ENCODE measurements at places on chromosomes 13 and 19.
A peak's percentile ranks its signal among the peaks of the same experiment; 100 is the strongest.

DNA sequence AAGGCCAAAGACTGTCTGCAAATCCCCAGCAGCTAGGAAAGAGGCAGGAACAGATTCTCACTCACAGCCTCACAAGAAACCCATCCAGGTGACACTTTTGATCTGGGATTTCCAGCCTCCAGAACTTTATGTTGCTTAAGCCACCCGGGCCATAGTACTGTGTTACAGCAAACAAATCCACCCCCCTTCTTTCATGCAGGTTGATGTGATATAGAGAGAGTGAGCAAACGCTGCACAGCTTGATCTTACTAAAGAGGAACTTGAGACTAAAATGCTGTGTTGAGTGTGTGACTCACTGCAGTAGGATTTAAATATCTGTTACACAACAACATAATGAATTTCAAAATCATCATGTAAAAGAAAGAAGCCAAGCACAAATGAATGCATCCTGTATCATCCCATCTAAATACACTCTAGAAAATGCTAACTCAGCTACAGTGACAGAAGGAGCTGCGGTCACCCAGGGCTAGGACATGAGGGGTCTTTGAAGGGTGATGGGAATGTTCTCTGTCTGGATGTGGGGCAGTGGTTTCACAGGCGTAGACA, 32.2 kb downstream of the RCBTB2 start:
- no peak for DNase-seq

DNA sequence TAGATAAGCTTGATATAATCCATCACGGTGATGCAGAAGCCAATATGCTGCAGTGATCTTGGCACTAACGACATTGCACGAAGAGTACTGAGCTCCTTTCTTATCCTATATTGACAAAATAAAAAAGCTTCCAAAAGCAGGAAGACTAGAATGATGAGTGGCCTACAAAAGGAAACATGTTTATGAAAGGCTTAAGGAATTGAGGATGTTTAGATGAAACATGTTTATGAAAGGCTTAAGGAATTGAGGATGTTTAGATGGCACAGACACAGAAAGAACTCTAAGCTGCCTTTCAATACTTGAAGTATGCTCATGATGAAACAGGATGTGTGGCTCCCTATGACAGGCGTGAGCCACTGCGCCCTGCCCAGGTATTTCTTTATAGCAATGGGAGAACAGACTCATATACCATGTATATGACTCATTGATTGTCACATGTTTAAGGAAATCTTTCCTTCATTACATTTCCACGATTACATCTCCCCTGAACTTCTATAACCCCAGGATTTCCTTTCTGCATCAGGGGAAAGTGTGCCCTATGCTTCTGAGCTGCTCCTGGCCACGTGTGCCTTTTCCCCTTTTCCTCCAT, 690.8 kb upstream of the ARGLU1 start:
- DNase-seq = no peak

DNA sequence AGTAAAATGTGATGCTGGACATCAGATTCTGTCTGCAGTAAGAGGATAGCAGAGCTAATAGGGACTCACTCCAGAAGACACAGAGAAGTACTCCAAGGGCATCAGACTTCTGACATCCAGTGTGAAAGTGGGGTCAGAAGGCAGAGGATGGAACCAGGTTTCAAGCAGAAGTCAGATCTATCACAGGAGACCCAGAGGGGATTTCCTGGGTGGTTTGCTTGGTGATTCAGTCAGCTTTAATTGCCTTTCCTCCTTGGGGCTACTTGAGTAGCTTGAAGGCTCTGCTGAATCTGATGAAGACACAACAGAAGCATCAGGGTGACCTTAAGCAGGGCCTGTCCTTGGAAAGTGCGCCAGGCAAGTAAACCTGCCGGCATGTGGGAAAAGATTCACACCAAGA, 300.6 kb downstream of the COG6 start:
- DNase-seq = no peak

- DNase-seq = no peak
Observed at GRCh38 chr19:33219261-33219815, 6.3 kb downstream of the SLC7A10 start.

GRCh38 chr13:21850013-21851006, 179.4 kb downstream of the FGF9 start:
- no peak for DNase-seq

DNA sequence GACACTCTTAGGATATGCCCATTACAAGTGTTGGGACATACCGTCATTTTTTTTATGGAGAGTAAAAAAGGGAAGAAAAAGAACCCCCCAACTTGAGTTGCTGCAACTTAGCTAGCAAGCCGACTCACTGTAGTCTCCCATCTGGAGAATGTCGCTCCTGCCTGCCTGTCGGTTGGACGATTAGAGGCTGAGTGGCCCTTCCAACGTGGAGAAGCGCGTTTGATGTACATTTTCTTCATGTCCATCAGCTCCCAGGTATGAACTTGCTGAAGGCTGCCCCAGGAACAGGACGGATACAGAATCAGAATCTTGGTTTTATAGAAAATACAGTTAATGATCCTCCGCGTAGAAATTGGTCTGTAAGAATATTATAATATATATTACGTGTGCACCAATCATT, 189.0 kb upstream of the SOX1 start:
- no peak for DNase-seq

DNA sequence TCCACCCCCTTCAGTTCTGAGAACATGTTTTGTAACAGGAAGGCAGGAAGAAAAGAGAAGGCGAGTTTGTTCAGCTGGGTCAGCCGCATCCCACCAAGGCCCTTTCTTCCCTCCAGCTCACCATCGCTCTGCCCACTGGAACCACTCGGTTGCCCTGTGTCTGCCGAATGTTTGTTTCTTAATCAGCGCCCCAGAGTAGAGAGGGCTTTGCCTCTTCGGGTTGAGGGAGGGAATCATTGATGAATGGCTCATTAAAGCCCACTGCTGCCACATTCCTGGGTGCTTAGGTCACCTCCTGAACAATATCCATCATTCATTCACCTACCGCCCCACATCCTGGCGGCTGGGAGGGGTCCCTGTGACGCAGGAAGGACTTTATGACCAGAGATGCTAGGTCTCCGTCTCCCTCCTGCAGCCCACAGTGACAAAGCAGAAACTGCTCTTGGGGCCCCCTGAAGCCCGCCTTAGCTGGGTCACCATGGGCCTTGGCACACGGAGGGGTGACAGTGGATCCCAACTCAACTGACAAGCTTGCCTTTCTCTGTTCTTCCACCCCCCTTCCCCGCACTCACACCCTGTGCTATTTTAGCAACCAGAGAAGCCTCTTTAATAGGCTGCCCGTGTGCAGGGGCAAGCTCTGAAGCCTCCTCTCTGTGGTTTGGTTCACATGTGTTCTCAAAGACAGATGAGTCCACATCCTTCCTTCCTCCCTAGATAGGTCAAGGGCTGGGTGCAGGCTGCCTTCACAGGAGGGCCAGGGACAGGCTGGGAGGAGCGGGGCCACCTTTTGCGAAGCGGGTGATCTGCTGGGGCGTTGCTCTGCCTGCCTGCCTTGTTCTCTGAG, 46.2 kb downstream of the ACTN4 start:
- DNase-seq = no peak

GRCh38 chr13:114131583-114132418, 622 bp downstream of the RASA3 start:
- DNase-seq = peak; percentile 80

DNA sequence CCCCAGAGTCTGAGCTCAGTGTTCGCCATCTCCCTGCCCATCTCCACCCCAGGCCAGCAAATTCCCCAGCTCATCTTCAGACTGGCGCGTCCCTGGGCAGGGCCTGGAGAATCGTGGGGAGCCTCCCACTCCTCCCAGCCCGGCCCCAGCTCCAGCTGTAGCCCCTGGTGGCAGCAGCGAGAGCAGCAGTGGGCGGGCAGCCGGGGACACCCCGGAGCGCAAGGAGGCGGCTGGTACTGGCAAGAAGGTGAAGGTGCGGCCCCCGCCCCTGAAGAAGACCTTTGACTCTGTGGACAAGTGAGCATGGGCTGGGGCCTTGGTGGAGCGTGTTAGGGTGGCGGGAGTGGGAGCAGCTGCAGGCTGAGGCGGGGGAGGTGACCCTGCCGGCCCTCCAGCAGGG, 8.4 kb upstream of the PRR19 start:
- DNase-seq = no peak

DNA sequence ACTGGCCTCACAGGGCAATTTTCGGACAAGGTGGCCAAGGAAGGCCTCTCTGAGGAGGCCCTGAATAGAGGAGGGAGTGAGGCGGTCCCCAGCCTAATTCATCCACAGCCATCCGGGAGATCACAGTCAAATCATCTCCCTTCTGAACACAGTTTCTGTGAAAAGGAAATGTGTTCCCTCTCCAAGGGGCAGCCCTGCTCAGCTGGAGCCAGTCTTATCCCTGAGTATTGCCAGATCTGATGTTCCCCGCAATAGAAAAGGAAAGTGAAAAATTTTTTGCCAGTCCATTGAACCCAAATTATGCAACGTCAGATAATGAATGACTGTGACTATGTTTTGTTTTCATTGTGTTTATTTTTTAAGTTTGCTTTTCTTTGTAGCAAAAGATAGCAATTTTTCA, 125.9 kb downstream of the SIPA1L3 start:
- DNase-seq = no peak

DNA sequence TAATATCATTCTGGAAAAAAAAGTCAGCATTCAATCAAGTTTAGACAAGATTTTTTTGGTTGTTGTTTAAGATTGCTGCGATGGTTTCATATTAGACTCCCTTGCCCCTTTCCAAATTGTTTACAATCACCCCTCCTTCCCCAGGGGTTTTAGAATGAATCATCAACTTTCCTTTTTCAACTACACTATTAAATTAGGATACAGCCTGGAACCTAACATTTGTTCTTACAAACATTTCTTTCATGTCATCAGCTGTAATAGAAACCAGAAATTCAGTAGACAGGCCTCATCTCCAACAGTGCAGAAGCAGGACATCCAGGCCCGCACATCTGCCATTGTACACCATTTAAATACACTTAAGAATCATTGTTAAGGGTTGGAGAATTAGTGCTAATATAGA, 44.4 kb upstream of the WDFY2 start:
- no peak for DNase-seq

DNA sequence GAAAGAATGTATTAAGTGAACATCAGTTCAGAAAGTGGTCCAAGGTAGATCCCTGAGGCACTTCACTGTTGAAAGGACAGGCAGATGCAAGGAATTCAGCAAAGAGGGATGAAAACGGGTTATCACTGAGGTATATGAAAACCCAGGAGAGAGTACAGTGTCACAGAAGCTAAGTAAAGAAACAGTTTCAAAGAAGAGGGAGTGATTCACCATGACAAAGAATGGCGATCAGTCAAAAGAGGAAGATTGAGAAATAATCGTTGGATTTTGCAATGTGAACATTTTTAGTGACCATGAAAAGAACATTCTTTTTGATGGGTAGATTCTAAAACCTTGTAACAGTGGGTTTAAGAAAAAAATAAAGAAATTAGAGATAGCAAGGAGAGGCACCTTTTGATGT, 99.3 kb downstream of the EPSTI1 start:
- DNase-seq = no peak

DNA sequence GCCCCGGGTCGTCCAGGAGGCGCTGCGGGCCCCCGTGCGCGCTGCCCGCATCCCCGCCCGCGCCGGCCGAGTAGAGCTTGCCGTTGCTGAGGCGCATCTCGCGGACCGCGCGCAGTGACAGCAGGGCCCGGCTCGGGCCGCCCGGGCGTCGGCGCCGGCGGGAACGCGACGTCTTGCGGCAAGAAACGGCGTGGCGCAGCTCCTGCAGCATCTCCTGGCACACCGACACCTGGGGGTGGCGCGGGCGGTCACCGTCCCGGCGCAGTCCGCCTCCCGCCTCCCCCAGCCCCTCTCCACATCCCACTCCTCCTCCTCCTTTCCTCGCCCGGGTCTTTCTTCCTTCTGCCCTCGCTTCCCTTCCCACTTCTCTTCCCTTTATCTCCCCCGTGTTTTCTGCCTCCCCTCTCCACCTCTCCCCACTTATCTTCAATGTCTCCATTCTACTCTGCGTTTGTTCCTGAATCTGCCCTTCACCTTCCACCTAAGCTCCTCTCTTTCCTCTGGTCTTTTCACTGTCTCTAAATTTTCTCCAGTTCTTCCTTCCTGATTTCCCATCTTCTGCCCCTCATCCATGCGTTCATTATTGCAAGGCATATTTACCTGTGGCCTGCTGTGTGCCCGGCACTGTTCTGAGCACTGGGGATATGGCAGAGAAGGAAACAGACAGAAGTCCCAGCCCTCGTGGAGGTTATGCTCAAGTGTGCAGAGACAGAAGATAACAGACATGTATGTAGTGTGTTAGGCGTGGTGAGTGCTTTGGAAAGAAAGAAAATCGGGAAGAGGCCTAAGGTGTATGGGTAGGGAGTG, 5.2 kb upstream of the ATP1A3 start:
- DNase-seq = peak; percentile 10

GRCh38 chr13:80215368-80215767, 125.6 kb downstream of the SPRY2 start:
- DNase-seq = no peak

GRCh38 chr13:112636401-112636975, 48.5 kb upstream of the TUBGCP3 start:
- DNase-seq = no peak

- no peak for DNase-seq
Observed at GRCh38 chr13:76636829-76637228, 249.4 kb downstream of the KCTD12 start.

DNA sequence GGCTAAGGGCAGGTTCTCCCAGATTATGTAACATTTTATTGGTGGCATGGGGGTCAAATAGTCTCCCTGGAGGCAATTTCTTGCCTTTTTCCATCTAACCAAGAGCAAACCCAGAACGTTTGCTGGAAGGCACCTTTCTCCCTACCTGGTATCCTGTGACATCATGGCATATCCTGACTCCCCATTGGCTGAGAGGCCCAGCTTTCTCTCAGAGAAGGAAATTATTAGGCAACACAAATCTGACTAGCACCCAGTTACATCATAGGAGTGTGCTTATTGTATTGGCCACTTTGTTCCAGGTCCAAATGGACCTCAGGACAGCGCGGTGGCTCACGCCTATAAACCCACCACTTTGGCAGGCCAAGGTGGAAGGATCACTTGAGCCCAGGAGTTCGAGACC, 13.0 kb downstream of the NTN5 start:
- DNase-seq = no peak

GRCh38 chr13:94416454-94417080, 62.9 kb downstream of the DCT start:
- peak; percentile 24 for DNase-seq

DNA sequence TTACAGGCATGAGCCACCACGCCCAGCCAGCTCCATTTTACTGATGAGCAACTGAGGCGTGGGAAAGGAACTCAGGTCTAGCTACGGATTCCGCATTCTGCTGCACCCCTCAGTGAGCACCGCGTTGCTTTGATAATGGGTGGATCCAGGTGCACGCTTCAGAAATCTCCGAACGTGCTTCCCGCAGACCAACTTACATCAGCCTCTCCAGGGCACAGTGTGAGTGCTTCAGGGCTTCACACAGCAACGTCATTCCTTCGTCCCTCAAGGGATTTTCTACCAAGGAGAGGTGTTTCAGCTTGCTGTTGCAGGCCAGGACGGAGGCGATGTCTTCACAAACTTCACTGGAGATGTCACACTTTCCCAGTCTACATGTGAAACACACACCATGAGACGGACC, 21.7 kb downstream of the NLRP9 start:
- DNase-seq = no peak

GRCh38 chr19:6740589-6741343, 1.3 kb downstream of the TRIP10 start:
- peak; percentile 81 for DNase-seq

GRCh38 chr19:32403291-32403995, 2.1 kb upstream of the DPY19L3 start:
- DNase-seq = no peak
